ENCODE measurements at places on chromosomes 13 and 19. TPM values are rescaled to one million over a fixed set of nuclear protein-coding genes. Genes with fewer than 3 reads are reported as not detected.

Gene ANGPTL8
- not detected for total RNA-seq

Gene ZNF829
- 3.9 TPM for total RNA-seq

DNA sequence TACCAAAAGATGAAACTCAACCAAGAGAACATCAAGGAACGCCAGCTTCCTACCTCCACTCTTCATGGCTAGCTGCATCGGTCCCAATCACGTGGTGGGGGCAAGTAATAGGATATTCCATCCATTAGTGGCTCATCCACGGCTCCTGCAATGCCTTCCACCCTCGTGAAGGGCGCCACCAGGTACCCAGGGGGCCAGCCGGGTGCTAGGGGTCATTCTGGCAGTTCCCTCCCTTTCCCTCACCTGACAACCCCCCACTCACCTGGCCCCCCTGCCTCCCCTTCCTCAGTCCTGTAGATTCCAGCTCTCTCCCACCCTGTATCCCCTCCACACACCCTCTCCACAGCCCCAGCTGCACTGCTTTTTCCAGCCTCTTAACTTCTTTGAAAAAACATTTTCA lies 161.9 kb downstream of the URI1 start:
- DNase-seq: no peak

Gene FXYD3
- not detected for total RNA-seq

GRCh38 chr19:47157431-47158321 lies 27.0 kb downstream of the SAE1 start:
- no peak for DNase-seq

Gene LILRB1
- total RNA-seq: 4.3 TPM

GRCh38 chr13:101556676-101557123 lies 104.2 kb downstream of the ITGBL1 start:
- no peak for DNase-seq

Gene BRCA2
- total RNA-seq: 2.9 TPM

Gene OVOL3
- total RNA-seq: not detected

- peak; percentile 47 for DNase-seq
Observed at GRCh38 chr19:38213911-38214625, 10.0 kb downstream of the DPF1 start.

Gene GNG7
- 4.5 TPM for total RNA-seq

Gene ATCAY
- 0.60 TPM for total RNA-seq

DNA sequence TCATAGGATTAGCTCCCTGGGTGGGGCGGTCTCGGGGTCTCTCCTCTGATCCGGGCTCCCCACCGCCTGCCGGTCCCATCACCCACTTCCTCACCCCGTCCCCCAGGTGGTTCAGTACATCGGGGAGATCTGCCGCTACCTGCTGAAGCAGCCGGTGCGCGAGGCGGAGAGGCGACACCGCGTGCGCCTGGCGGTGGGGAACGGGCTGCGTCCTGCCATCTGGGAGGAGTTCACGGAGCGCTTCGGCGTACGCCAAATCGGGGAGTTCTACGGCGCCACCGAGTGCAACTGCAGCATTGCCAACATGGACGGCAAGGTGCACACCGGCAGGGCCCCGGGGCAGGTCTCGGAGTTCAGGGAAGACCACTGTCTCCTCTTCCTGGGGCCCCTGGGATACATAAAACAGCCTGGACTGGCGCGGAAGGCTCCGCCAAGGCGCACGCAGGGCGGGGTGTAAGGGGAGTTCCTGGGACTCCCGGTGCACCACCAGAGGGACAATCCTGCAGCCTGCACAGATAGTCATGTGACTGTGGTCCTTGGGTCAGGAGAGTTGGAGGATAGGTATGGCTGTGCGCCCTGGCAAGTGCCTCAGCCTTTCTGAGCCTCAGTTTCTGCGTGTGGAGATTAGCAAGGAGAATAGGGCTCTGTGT lies 14.2 kb upstream of the PGLS start:
- no peak for DNase-seq

GRCh38 chr13:100883453-100883852 lies 208.9 kb upstream of the TMTC4 start:
- no peak for DNase-seq

Gene CYP4F8
- not detected for total RNA-seq

- no peak for DNase-seq
Observed at GRCh38 chr19:52034051-52034728, 6.0 kb upstream of the ZNF614 start.

Gene CRX
- total RNA-seq: not detected

DNA sequence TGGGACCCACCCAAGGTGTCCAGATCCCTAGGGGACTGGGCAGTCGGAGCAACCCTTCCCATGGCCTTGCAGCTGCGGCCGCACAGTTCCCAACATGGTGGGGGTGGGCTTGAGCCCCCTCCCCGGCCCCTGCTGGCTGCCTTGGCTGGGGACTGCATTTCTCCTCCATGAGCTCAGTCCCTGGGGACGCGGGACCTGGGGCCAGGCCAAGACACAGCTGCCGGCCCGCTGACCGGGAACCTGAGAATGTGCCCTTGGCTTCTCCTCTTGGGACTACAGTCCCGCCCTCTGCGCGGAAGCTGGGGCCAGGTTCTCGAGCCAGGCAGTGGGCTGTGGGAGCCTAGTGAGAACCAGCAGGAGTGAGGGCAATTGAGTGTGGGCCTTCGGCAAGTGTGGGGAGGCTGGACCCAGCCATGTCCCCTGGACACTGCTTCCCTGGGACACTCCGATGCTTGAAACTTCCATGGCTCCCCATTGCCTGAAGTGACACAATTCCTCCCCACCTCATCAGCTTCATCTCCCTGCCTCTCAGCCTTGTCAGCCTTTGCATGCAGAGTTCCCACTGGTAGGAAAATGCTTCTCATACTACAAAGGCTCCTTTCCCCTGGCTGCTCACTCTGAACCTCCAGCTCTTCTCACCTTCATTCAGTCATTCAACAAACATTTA lies 13.1 kb upstream of the NOTCH3 start:
- DNase-seq: no peak

DNA sequence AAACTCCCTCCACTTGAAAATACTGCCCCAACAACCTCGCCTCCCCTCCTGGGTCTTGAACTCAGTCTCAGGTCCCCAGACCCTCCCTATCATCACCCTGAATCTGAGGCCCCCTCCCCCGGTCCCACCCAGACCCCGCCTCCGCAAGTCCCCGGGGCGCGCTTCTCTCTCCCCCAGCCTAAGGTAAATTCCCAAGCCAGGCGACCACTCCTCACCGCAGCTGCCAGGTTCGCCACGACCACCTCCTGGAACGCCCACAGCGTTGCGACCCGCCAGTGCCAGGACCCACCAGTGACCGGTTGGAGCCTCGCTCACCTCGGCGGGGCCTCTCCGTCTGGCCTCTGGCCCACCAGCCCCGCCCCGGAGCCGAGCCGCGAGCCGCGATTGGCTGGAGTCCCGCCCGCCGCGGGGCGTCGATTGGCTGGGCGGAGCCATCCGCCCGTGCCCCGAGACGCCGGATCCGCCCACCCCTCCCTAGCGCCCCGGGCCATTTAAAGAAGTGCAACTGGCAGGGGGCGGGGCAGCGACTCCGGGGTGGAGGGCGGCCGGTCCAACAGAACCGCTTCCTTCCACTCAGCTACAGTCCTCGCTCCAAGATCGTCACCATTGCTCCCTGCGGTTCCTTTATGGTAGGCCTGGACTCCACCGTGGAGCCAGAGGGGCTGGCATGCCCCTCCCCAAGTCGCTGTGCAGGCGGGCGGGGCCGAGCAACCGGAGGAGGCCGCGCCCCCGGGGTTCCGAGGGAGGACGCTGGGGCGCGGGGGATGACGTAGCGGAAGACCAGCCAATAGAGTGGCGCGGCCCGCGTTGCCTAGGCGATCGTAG lies at the start of gene SERTAD3:
SERTAD3 (minus strand) TSS at position 336 of the 825 bp plus-strand sequence. CDS start 2,255 bp downstream, outside the sequence.
- DNase-seq: peak; percentile 96

Gene OBI1
- 4.5 TPM for total RNA-seq

DNA sequence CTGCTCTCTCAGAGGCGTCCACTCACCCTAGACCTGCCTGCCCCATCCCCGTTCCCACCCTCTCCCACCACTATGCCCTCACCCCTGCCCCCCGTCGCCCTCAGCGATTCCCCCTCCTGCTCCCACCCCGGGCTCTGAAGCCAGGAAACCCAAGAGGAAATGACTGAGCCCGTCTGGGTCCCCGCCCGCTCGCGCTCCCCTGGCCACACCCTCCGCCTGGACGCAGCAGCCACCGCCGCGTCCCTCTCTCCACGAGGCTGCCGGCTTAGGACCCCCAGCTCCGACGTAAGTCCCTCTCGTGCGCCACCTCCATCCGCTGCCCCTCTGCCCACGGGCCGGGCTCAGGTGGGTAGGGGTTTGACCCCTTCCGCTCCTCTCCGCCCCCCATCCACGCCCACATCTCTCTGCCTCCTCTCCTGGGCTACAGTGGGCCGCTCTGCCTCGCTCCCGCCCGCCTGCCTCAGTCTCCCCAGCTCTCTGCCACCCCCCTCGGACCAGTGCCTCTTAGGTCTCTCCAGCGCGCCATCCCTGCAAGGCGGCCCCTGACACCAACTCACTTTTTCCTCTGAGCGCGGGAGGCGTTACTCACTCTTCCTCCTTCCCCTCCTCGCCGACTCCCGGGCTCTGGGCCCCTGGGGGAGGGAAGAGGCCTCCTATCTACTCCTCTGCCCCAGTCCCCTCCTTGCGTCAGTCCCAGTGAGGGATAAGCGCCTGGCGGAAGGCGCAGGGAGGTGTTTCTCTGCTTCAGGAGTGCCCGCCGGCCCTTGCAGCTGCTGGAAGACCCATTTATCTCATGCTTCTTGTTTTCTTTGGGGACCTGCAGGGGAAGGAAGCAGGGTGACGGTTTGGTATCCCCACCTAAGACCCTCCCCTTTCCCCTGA lies at the start of gene FXYD5:
FXYD5 (plus strand) TSS at position 211 of the 882 bp plus-strand sequence. CDS start 816 bp downstream, outside the sequence.
- peak; percentile 50 for DNase-seq

DNA sequence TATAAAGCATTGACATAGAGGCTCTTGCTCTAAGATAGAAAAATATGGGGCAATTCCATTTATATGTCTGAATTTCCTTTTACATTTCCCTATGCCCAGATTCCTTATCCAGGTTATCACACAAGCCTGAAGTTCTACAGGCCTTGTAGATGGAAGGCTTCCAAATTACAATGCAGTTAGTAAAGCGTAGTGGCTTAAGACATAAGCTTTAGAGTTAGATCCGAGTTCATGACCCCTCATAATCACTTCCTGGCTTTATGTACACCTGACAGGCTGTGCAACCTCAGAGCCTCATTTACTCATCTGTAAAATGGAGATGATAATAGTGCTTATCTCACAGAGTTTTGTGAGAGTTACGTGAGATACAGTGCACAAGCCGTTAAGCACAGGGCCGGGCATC lies 173.5 kb downstream of the SLC7A1 start:
- DNase-seq: no peak

DNA sequence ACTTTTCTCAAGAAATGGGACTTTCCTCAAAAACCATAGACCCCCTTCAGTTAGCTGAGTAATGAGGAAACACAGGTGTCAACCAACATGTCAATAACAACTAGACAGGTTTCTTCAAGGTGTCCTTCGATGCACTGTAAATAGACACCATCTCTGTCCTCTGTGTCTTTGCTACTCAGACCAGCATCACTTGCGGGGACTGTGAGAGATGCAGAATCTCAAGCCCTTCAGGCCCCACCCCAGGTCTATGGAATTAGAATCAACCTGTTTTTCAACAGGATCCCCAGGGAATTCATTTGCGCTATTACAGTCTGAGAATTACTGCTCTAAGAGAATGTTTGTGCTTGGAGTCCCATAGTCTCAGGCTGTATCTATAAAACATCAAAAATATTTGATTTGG lies 469.9 kb downstream of the COG6 start:
- no peak for DNase-seq

Gene LRFN3
- 8.7 TPM for total RNA-seq

DNA sequence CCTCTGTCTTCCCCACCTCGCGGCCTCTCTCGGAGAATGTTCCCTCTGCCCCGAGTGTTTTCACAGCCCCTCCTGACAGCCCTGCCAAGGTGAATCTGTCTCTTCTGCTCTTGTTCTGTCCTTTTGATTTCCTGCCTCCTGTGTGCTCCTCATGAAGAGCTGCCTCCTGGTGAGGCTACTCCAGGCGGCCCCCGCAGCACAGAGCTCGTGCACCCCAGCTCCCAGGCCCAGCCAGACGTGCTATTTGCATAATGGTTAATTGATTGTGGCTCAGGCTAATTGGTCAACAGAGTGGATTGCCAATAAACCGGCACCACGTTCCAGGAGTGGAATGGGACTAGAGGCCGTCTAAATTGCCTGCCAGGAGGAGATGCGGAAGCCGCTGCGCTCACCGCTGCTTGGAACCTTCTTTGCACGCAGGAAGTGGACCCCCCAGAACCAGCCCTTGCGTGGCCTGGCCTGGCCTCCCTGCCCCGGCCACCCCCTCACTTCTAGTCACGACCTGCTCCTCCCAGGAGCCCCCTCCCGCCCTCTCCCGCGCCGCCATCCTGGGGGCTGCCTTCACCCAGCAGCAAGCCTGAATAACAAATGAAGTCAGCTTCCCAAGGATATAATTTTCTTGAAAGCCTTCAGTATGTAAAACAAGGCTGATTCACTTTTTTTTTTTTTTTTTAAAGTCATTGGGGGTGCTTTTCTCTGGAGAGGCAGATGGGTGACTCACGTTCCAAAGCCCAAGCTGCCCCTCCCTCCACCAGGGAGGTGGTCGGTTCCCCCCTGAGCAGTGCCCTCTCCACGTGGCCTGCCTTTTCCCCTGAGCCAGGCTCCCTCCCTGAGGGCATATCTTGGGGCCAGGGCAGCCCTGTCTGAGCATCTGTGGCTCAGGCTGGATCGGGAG lies 144.0 kb downstream of the KDM4B start:
- no peak for DNase-seq

GRCh38 chr19:7595466-7596133 lies at the start of gene CAMSAP3:
TSS of gene CAMSAP3 (plus strand) at chr19:7595863. CDS start at chr19:7596003, 140 bp downstream.
- DNase-seq: peak; percentile 26

Gene CEACAM7
- total RNA-seq: not detected

Gene LRRC63
- total RNA-seq: 0.39 TPM

- no peak for DNase-seq
Observed at GRCh38 chr19:49837009-49837310, 14.0 kb upstream of the PTOV1 start.

- no peak for DNase-seq
Observed at GRCh38 chr13:43744261-43745031, 42.3 kb downstream of the ENOX1 start.

Gene RXFP2
- not detected for total RNA-seq

Gene RELB
- 128 TPM for total RNA-seq

Gene GPR12
- total RNA-seq: not detected

DNA sequence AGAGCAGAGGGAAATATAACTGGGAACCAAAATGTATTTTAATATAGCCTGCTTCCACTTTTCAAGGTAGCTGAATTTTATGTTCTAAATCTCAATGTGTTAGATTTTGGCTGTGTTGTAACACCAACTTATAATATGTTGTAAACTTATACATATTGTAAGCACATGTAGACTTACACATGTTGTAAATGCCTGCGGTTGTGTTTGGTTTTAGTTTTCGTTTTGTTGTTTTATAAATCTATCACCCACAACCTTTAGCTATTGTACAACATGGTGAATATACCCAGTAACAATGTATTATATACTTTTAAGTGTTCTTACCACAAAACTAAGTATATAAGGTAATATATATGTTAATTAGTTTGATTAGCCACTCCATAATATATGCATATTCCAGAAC lies 15.6 kb downstream of the KCTD4 start:
- no peak for DNase-seq

GRCh38 chr13:32804673-32805230 lies 211.5 kb upstream of the KL start:
- DNase-seq: no peak

Measured in T-helper 17 cell (primary cell).